Stimulated activated CD8-positive, alpha-beta memory T cell treated with anti-CD3 and anti-CD28 coated beads, Interleukin-7, amount 100 ng/mL, for 1 hour (primary cell): ENCODE measurements at places on chromosomes 7 and 10.
A peak's percentile ranks its signal among the peaks of the same experiment; 100 is the strongest.

DNA sequence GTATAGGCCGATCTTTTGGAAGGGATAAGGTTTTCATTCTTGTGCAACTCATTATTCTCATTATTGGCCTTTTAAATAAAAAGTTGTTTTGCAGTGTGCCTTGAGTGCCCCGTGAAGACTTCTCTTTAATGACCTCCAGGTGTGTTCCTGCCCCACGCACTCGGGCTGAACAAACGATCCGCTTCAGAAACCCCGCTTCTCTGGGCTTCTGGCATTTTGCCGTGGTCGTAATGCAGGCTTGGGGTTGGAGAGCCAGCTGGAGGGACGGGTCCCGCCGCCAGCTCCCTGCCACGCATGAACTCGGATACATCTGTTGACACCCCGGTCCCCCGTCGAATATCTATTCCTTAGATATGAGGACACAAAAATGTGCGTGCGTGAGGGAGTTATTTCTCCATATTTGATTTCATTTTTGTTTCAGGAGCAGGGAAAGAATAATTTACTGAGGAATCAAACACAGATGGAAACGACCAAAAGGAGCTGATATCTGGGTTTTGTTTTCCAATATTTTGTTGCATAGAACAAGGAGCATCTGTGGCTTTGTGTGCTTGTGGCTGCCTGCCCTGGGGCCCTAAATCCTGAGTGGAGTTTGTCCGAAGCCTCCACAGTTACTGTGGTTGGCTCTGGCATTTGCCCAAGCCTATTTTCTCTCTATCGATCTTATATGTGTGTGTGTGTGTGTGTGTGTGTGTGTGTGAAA lies 17.0 kb upstream of the TTYH3 start:
- DNase-seq = no peak

DNA sequence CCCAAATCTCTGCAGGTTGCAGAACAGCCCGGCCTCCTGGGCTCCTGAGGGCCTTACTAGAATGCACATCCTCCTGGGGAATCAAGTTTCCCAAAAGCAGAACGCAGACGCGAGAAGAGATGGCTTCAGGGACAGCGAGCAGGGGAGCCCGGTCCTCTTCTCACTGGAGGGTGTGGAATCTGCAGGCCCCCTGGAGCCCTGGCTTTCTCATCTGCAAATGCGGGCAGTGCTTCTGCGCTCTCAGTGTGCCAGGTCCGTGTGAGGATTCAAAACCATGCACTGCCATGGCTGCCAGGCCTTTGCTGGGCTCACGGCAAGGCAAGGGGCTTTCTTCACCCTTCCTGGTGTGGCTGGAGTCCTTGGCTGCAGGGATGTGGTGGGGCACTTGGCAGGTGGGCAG lies 330.9 kb upstream of the MKI67 start:
- no peak for DNase-seq

- DNase-seq = no peak
Observed at GRCh38 chr10:11687779-11688447, 54.3 kb upstream of the ECHDC3 start.

DNA sequence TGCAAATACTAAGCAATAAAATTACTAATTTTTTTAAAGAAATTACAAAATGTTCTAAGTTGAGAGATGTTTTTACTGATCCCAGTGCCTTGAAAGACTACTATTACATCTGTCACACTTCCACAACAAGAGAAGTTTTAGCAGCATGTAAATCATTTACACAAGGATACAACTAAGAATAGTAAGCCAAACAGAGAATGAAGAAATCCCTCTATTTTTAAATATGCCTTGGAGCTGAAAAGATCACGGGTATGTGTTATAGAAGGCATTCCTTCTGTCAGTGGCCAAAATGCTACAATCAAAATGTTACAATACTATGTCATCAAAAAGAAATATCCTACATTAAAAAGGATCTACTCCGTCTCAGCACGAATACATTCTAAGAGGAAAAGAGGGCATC lies 52.6 kb downstream of the LARP4B start:
- no peak for DNase-seq

DNA sequence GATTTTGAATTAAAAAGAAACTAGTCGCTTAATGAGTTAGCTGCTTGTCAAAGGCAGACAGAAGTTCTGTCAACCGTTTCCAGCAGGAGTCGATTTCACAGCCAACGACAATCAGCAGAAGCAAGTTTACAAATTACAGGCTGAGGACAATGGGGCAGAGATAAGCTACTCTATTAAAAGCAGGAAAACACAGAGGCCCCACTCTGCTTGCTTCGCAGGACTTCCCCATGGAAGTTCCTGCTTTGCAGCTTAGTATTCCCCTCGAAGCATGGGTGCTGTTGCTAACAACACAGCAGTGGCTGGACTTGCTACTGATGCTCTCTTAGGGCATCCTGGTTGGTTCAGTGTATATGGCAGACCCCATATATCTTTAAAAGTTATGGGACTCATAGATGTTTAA lies 50.8 kb upstream of the KLF6 start:
- DNase-seq = no peak

GRCh38 chr7:74482629-74483401 lies 29.1 kb downstream of the GTF2IRD1 start:
- DNase-seq = no peak

DNA sequence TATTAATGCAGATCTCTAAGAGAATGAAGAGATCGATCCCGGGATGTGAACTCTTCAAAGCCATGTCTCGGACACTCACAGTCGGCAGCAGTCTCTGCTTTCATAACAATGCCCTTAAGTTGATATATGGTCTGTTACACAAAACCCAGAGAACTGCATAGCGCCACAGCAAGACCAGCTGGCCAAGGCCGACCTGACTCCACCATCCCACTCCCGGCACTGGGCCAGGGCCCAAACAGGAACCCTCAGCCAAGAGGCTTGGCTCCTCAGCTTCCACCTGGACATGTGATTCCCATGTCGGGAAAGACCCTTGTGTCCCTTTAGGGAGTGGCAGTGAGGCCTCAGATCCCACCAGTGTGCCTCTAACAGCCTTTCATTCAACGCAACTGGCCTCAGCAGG lies 106.6 kb upstream of the RNF32 start:
- DNase-seq = no peak

- no peak for DNase-seq
Observed at GRCh38 chr7:32515890-32516550, 20.7 kb downstream of the AVL9 start.

DNA sequence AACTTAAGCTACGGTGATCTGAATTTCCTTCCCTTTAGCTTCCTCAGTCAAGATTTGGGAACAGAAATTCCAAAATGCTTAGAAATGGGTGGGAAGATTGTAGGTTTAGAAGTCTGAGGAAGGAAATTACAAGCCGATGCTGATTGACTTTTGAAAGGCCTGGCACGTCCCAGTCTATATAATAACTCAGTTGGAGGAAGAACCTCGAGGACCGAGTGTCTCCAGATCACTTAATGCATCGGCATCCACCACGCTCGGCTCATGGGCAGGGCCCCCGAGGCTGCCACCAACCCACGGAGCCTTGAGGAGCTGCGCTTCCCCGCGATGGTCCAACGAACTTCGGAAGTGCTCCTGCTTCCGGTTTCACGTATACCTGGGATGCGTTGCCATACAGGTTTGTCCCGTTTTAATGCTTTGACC lies 10.4 kb upstream of the SP8 start:
- no peak for DNase-seq

DNA sequence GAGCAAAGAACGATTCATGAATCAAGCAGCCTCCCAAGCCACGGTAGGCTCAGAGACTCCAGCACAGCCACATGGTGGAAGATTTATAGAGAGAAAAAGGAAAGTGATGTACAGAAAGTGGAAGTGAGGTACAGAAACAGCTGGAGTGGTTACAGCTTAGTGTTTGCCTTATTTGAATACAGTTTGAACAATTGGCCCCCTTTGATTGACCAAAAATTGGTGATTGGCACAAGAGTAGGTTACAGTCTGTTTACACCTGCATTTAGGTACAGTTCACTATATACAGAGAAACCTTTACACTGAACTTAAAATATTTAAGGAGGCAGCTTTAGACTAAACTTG lies 136.4 kb upstream of the ASAH2 start:
- DNase-seq = no peak

- no peak for DNase-seq
Observed at GRCh38 chr7:52311886-52312285, 723.5 kb upstream of the POM121L12 start.

- no peak for DNase-seq
Observed at GRCh38 chr7:22725585-22725984, 1.4 kb upstream of the IL6 start.

- DNase-seq = no peak
Observed at GRCh38 chr7:12754179-12754578, 66.7 kb downstream of the ARL4A start.

DNA sequence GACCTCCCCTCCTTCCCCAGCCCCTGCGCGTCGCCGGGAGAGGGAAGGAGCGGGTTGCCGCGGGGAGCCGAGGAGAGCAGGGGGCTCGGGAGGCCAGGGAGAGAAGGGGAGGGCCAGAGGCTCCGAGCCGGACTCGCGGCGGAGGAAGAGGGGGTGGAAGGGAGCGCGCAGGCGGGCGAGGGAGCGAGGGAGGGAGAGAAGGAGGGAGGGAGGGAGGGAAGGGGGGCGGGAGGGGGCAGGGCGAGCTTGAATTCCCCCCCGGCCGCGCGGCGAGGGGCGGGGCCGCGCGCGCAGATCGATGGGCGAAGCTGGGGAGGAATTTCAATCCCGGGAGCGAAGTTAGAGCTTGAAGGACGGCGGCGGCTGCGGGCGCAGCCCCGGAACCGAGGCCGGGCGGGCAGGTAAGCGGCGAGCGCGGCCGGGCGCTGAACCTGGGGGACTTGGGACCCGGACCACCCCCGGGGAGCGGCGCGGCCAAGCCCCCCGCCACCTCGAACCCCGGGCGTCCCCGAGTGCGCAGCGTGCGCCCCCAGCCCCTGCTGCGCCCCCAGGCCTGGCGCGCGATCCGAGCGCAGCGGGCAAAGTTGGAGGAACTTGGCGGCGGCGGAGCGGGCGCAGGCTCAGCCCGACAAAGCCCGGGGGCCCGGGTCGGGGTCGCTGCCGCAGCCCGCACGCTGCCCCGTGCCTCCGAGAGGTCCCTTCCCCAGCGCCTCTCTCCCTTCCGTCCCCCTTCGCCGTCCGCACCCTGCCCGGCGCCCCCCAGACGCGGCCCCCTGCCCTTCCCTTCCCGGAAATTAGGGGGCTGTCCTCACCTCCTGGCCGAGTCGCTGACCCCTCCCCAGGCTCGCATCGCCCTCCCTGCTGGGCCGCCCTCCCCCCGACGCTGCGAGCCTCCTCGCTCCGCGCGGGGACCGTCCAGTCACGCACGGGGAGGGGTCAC lies at the start of gene ELFN1:
Gene ELFN1, plus strand, starts transcription at position 324 of the 940 bp plus-strand sequence. CDS start 74,320 bp downstream, outside the sequence.
- no peak for DNase-seq

- DNase-seq = no peak
Observed at GRCh38 chr10:36073796-36074345, 431.8 kb upstream of the FZD8 start.

DNA sequence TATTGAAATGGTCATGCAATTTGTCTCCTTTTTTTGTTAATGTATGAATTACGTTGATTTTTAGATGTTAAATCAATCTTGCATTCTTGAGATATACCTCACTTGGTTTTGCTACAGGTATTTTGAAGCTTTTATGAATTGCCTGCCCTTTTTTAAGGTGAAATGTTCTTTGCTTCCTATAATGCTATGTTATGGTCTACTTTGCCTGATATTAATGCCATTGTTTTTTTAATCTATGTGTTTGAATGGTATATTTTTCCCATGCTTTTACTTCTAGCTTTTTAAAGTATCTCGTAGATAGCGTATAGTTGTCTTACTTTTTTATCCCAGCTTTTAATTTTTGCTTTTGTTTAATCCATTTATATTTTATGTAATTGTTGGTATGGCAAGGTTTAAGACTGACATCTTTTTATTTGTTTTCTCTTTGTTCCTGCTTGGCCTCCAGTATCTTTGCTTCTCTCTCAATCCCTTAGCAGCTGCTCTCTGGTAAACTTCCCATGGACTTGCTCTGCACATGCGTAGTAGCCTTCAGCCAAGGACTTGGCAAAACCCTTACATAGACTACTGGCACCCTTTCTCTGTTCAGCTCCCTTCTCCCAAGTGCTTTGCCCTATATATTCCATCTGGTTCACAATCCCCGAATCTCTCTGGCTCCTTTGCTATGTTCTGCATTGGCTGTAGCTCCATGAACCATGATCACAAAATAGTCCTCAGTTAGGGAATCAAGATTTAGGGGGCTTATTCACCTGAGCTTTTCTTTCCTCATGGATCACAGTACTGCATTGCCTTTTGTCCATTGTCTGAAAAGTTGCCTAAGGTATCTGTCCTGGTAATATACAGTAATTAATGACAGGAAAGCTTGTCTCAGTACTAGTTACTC lies 8.4 kb downstream of the TRIM24 start:
- DNase-seq = no peak

DNA sequence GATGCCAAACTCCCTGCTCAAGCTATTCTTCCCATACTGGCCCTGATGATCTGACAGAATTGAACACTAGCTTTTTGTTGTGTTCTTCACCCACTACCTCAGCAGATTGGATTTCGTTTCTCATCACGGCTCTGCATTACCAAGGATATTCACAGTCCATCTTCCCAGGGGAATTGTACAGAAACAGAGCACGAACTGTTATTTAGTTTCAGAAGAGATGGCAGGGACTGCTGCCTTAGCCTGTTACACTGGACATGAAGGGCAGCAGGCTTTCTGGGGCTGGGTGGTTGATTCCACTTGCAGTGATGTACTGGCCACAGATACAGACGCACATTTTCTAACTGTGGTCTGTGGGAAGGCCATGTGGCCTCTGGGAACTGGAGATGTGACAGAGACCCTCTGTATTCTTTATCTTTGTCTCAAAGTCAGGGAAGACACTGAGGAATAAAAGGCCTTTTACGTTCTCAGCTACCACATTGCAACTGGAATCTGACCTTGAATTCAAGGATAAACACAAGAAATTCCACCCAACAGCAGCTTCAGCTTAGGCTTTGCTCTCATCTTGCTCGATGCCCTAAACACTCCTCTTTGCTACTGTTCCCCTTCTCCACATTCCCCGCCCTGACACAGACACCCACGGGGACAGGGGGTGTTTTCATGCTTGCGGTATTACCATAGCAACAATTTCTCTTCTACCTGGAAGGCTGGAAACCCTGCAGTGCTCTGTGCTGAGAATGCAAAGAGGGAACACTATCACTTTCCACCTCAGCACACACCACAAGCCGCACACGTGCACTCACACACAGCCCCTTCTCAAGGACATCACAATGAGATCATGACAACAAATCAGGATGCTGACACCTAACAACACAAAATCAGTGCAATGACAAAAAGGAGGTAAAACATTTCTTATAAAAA lies 81.7 kb downstream of the RNF216 start:
- DNase-seq = peak; percentile 20

GRCh38 chr7:143846692-143847091 lies 55.3 kb downstream of the TCAF1 start:
- no peak for DNase-seq

DNA sequence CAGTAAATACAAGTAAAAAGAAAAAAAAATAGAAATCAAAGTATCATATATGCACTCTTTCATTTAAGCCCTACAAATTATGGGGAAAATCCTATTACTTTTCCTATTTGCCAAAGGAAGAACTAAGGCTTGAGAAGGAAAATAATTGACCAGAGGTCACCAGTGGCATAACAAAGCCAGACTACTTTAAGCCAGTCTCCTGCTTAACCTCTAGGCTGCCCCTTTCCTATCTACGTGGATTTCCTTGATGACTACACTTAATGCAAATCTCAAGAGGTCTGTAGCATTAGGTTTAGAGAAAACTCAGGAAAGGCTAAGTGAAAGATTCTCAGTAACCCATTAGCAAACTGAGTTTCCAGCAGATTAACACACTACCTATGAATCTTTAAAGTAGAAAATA lies 49.8 kb downstream of the TPK1 start:
- DNase-seq = no peak

- no peak for DNase-seq
Observed at GRCh38 chr10:34049887-34050286, 715.4 kb upstream of the NRP1 start.
